Colonic mucosa (tissue), 4 donors: ENCODE measurements at places on chromosomes 4 and X. TPM values are rescaled to one million over a fixed set of nuclear protein-coding genes. Genes with fewer than 3 reads are reported as not detected.

HMGN5 gene
- total RNA-seq, result 7.5 TPM

DNA sequence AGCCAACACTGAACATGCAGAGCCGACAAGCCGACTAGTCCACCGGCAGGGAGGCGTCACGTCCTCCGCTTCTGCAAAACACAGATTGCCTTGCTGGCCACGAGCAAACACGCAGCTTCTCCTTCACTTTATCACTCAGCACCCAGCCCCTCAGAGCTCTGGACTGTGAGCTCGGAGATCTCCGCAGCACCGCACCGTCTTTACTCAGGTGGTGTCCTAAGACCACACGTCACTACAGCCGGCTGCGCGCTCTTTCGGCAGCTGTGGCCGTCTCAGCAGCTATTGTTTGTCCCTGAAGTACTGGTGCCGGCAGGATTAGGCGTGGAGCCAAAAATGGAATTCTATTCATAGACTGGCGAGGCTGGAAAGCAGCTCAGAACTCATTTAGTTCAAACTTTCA lies 72.0 kb downstream of the FAT1 start:
- DNase-seq, result no peak
- H3K4me1 ChIP-seq, result no peaks in the 10 kb centered on the region
- H3K27me3 ChIP-seq, result no peaks in the 10 kb centered on the region
- H3K4me3 ChIP-seq, result no peak overlapping the region

- H3K4me1 ChIP-seq, result no peaks in the 10 kb centered on the region
- no peak overlapping the region for H3K4me3 ChIP-seq
- H3K27ac ChIP-seq, result no peak overlapping the region
- DNase-seq, result no peak
Observed at GRCh38 chrX:2264179-2265030, 236.4 kb downstream of the DHRSX start.

GRCh38 chrX:39492497-39493162 lies 605.1 kb downstream of the BCOR start:
- H3K4me3 ChIP-seq, result no peak overlapping the region
- no peak for DNase-seq
- no peak overlapping the region for H3K27ac ChIP-seq
